ENCODE measurements at places on chromosomes 13 and 19. TPM values are rescaled to one million over a fixed set of nuclear protein-coding genes. Genes with fewer than 3 reads are reported as not detected.

DNA sequence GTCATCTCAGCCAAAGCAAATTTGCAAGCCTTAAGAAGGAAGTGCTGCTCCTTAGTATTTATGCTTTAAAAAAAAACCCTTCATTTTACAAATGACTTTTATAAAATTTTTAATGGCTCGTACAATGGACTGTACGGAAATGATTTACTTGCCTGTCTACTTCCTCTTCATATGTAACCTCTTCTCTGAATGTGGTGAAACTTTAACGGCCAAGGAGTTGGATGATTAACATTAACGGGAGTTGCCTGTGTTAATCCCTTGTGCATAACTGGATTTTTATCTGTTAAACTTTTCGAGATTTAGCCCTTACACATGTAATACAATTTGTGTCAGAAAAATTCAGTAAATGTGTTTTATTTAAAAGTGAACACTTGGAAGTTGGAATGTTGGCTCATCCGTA is 429.4 kb downstream of the TBC1D4 start:
- H3K27ac ChIP-seq = no peak overlapping the region
- H3K36me3 ChIP-seq = no peaks in the 10 kb centered on the region
- no peaks in the 10 kb centered on the region for H3K4me1 ChIP-seq
- no peak for DNase-seq
- no peaks in the 10 kb centered on the region for H3K27me3 ChIP-seq
- H3K4me3 ChIP-seq = no peak overlapping the region

- DNase-seq = no peak
- H3K4me3 ChIP-seq = no peak overlapping the region
- H3K27ac ChIP-seq = no peak overlapping the region
- peaks cover 38% of the 10 kb centered on the region for H3K36me3 ChIP-seq
- no peaks in the 10 kb centered on the region for H3K27me3 ChIP-seq
Measured at GRCh38 chr19:19826875-19827274, 5.3 kb upstream of the ZNF506 start.

GRCh38 chr13:111901267-111901915 is 165.6 kb upstream of the SOX1 start:
- DNase-seq = no peak
- H3K36me3 ChIP-seq = no peaks in the 10 kb centered on the region
- H3K27me3 ChIP-seq = no peaks in the 10 kb centered on the region
- H3K4me3 ChIP-seq = no peak overlapping the region
- H3K4me1 ChIP-seq = no peaks in the 10 kb centered on the region
- no peak overlapping the region for H3K27ac ChIP-seq

GRCh38 chr19:45125975-45126493 is 33.1 kb downstream of the PPP1R37 start:
- H3K27me3 ChIP-seq = no peaks in the 10 kb centered on the region
- DNase-seq = peak; percentile 82
- H3K36me3 ChIP-seq = no peaks in the 10 kb centered on the region
- H3K4me3 ChIP-seq = no peak overlapping the region
- H3K27ac ChIP-seq = no peak overlapping the region
- H3K4me1 ChIP-seq = peaks cover 36% of the 10 kb centered on the region

DNA sequence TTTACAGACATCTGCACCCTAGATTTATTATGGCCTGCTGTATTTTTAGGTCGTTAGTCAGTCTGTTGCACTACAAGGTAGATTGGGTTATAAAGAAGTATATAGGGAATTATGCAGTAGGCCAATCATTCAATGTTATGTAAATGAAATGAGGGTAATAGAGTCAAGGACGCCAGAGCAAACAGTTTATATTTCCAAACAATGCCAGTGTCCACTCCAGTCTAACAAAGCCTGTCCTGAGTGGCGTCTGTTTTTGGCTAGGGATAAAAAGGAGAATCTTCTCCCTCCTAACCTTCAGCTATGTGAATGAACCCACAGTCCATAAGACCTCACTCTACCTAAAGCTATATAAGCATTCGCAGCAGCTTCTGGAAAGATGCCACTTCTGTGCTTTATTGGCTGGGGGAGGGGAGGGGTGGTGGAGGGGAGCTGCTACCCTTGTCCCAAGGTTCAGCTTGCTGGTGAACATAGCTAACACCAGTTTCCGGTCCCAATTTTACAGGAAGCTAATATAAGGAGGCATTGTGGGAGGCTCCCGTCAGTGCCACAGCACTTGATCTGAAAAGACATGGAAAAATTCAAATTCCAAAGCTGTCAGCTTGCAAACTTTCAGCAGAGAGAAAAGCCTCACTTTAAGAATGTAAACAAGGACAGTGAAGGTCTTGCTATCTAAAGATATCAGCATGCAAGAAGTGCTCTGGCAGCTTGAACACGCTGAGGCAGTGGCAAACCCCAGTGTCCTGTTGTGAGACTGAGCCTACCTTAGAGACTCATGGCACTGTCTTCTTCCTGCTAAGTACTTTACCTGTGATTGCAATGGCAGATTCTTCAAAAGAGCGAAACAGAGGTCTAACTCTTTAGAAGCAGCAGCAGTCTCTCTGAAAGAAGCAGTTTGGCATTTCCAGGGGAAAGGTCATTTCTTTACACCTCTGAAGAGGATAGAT is 369.9 kb downstream of the PCDH9 start:
- H3K27me3 ChIP-seq = no peaks in the 10 kb centered on the region
- H3K36me3 ChIP-seq = no peaks in the 10 kb centered on the region
- H3K4me1 ChIP-seq = no peaks in the 10 kb centered on the region

GRCh38 chr19:36371886-36372285 is 7.1 kb downstream of the ZFP14 start:
- H3K4me1 ChIP-seq = no peaks in the 10 kb centered on the region
- no peaks in the 10 kb centered on the region for H3K27me3 ChIP-seq
- H3K36me3 ChIP-seq = peaks cover 56% of the 10 kb centered on the region

DNA sequence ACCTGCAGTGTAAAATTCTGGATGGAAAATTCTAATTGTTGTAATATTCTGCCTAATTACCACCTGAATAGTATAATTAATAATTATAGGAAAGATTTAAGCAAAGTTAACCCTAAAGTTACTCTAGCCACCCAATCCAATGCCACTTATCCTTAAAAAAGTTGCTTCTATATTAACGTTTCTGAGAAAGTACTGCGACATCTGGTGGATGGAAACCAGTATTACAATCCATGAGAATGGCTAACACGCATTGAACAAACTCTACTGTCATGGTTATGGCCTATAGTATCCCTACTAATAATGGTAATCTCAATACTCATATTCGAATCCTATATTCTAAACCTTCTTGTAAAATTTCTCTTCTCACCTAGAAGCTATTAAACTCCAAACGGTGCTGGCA is 1551.8 kb downstream of the SLITRK1 start:
- no peak for DNase-seq
- no peaks in the 10 kb centered on the region for H3K36me3 ChIP-seq
- H3K27me3 ChIP-seq = no peaks in the 10 kb centered on the region
- H3K4me1 ChIP-seq = no peaks in the 10 kb centered on the region

GRCh38 chr13:33541456-33541855 is 255.9 kb upstream of the STARD13 start:
- DNase-seq = no peak
- peaks cover 30% of the 10 kb centered on the region for H3K4me1 ChIP-seq
- no peaks in the 10 kb centered on the region for H3K27me3 ChIP-seq
- H3K4me3 ChIP-seq = peak overlapping the region; percentile 88
- H3K36me3 ChIP-seq = peaks cover 10% of the 10 kb centered on the region

- peak overlapping the region; percentile 2 for H3K4me3 ChIP-seq
- peak overlapping the region; percentile 75 for H3K27ac ChIP-seq
Measured at GRCh38 chr13:40221460-40222201, 444.8 kb downstream of the FOXO1 start.

DNA sequence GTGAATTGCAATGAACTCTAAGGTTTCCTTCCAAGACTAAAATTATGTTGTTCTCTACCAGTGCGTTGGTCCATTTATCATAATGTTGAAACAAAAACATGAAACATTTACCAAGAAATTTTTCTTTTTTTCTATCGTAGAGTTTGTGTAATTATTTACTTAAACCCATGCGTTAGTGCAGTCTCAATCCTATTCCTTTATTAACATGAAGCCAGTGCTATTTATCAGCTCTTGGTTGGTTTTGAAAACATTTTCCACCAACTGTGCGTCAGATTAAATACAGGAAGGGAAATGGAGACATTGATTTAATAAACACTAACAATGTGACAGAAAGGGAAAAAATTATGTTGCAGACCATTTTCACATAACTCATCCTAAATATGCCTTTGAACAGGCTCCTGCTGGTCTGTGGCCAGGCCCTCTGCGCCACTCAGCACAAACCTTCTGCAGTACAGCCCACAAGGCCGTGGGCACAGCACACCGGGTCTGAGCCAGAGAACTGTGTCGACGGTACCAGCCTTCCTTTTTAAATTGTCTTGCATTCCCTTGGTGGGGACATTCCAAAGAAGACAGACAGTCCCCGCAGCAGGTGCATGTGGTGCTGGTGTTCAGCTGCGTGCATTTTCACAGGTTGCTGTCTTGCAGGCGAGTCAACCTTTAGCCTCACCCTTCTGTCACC is 135.8 kb downstream of the SHISA2 start:
- no peak overlapping the region for H3K27ac ChIP-seq
- no peak overlapping the region for H3K4me3 ChIP-seq

DNA sequence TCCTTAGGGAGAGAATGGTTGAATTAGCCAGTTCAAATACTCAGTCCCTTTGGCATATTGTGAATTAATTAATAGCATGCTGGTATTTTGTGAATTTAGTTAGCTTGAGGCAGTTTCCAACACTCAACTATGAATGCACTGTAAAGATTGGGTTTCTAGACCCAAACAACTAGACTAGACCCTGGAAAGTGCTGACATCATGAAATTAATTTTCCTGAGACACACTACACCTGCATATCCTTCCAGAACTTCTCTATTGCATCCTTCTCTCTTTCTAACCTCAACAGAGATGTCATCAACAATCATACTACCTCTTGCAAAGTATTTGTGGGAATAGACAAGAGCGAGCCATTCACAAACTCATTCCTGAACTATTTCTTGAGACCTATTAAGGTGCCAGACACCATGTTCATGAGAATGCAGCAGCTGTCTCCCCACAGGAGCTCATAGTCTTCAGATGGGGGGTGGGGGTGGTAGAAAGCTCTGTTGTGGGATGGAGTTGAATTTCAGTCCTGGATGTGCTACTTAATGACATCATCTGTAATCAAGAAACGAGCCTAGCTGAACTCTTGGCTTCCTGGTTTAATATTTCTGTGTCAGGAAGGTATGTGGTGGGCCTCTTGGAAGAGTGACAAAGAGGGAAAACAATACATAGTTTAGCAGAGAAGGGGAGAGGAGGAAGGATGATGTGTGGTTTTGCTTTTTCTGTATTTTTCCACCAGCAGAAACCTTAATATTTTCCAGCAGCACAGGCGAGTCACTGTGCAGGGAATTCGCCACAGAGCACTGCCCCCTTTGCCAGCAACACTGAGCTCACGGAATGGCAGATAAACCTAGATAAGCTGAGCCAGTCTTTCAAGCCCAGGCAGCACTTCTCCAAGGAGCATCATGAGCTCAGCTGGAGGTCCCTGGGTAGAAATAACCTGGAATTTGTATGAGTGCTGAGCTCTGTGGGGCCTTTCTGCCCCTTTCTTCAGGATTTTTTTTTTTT is 53.1 kb upstream of the CYSLTR2 start:
- H3K4me1 ChIP-seq = peaks cover 6% of the 10 kb centered on the region
- peak; percentile 10 for DNase-seq
- peaks cover 5% of the 10 kb centered on the region for H3K27me3 ChIP-seq
- H3K4me3 ChIP-seq = no peak overlapping the region

DNA sequence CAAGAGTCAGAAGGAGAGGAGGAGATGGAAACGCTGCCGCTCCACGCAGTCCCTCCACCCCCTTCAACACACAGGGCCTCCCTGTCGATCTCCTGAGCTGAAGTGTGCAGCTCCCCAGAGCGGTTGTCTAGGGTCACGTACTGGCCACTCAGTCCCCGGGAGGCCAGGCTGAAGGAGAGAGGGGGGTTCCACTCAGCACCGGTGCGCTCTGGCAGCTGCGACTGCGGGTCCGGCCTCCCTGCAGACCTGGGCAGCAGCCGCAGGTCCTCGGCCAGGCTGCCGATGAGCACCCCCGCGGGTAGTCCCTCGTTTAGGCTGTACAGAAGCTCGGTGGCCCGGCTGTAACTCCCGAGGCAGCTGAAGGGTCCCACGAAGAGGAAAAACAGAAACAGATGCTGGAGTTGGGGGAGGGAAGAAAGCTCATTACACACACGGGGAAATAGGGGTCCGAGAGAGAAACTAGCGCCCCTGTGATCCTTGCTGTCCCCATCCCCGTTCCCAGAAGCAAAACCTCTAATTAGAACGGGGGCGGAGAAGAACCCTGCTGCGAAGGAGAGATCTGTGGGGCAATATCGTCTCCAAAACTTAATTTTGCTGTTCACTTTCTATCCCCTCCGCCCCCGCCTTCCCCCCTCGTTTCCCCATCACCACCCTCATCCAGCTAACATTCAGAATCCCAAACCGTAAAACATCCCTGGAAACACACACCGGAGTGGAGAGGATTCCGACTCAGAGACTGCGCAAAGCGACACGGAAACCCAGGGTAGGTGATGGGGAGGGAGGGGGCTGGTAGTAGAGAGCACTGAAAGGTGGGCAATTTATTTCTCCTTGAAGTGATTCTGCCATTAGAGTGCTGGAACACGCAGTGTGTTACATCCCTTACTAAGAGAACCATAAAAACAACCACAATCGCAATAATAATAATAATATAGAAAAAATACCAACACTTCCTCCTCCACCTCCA is 1.8 kb downstream of the PCDH20 start:
- H3K4me1 ChIP-seq = no peaks in the 10 kb centered on the region
- H3K27ac ChIP-seq = no peak overlapping the region
- H3K36me3 ChIP-seq = no peaks in the 10 kb centered on the region
- no peak overlapping the region for H3K4me3 ChIP-seq
- no peak for DNase-seq
- peaks cover 26% of the 10 kb centered on the region for H3K27me3 ChIP-seq

DNA sequence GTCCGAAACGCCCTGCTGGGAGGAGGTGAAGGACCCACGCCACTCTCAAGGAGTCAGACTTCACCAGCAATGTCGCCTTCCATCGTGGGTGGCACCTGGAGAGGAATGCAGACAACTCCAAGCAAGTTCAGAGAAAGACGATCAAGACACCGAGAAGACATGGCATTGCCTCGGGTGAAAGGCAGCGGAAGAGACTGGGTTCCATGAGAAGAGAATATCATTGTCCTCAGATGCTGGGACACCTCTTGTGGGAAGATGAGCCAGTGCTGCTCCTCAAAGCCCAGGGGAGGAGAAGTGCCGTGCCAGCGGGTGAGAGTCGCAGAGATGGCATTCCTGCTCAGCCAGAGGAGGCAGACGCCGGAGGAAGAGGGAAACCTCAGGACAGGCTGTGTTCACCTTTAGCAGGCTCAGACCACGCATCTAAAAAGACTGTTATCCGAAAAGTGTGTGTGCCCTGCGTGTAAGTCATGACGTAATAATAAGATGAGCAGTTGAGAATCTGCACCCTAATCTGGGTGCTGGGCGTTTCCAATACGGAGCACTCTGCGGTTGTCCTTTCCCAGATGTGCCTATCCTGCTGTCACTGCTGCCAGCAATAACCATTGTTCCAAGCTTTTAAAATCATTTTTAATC is 144.6 kb upstream of the SPACA7 start:
- no peak overlapping the region for H3K27ac ChIP-seq
- H3K4me3 ChIP-seq = no peak overlapping the region
- no peak for DNase-seq
- H3K36me3 ChIP-seq = no peaks in the 10 kb centered on the region
- no peaks in the 10 kb centered on the region for H3K4me1 ChIP-seq

The TMEM150B gene
- 0.26 TPM for total RNA-seq

The LRRC63 gene
- 1.7 TPM for total RNA-seq

The TMEM38A gene
- 0.60 TPM for total RNA-seq

The GNG8 gene
- not detected for total RNA-seq

The SRRM5 gene
- total RNA-seq = 0.71 TPM
